ENCODE measurements at places on chromosomes 2 and 18.

DNA sequence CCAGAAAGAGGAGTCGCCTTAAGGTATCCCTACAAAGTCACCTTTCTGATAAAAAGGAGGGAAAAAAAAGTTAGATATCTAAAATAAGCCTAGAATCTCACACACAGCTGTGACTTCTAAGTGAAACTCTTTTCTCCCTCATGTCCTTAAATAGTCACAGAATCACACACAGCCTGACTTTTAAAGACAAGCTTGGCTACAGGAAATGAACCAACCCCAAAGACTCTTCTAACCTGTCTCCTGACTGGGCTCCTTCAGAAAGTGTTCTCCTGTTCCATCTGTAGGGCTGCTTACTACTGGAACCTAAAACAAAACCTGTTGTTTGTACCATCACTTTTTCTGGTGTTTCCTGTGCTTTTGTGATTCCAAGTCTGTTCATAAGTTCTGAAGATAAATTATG, 62.7 kb upstream of the NRP2 start:
- no peak for DNase-seq

DNA sequence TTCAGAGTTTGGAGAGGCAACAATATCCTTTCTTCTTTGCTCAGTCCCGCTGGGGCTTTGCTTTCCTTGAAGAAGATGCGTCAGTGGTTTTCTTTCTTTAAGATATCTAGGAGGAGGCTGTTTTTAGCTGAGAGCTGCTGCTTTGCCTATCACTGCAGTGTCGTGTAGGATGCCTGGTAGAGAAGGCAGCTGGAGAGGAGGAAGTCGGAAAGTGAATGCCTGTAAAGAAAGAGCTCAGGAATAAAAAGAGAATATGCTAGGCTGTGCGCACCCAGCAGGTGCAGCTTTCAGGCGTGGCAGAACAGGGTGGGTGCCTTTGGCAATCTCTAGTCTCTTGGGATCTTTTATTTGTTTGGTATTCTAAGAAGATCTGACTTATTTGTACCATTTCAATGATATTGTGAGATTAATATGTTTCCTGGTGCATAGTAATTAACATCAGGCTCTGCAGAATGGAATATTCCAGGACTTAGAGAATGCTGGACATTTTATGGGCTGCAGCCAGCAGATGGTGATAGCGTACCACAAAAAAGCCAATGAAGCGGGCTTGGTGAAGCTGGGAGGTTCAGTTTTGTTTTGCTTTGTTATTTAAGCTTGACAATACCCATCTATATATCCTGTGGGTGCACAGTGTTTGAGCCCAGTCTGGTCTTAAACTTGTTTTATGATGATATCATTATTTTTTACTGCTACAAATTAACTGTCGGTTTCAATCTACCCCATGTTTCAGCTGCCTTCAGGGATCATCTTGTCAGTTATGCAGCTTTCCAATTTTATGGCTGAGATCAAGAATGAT, 34.9 kb downstream of the CAVIN2 start:
- peak; percentile 39 for DNase-seq

DNA sequence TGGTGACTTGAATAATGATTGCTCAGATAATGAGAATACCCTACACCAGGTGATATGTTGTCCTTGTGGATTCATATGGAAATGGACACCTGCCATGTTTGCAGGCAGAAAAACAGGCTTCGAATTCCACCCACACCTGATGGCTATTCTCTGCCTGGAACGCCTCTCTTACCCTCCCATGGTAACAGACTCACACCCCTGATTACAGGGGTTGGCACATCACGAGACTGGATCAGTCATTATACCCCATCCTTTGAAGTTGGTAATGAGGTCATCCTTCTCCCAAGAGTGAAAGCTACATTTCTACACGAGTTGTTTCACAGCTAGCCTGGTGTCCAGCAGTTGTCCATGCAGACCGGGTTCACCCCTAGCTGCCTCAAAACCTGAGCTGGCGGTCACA, 71.4 kb upstream of the MBOAT2 start:
- DNase-seq, result no peak

- DNase-seq, result peak; percentile 81
Observed at GRCh38 chr2:96541398-96542152, 5.0 kb downstream of the ARID5A start.

GRCh38 chr2:206555721-206556120, 86.6 kb upstream of the FAM237A start:
- DNase-seq, result no peak

DNA sequence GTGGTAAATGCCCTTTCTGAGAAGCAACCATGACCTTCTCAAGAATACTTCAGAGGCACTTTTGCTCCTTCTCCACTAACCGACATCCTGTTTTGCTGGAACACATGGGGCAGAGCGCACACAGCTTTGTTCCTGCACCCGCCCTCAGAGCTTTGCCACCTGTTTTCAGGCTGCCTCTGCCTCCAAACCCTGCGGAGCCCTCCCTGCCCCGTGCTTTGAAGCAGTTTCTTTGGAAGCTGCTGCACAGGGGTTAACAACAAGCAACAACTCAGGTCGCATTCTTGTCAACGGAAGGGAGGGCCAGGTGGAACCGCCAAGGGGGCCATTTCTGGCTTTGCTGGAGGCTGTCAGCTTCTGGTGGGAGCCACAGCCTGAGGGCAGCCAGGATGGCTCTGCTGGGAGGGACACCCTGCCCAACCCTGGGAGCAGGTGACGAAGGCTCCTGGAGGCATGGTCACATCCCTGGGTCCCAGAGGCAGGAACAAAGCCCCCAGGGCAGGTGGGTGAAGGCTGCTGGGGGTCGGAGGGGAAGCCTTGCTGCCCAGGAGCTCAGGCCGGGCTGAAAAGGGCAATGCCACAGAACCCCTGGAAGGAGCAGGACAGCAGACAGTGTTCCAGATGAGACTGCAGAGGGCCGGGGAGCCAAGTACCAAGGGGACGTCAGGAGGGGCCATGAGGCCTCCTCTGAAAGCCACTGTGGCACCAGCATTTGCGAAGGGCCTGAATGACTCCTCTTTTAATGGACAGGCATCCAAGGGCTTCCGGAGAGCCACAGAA, 46.8 kb downstream of the MRPS5 start:
- no peak for DNase-seq

- no peak for DNase-seq
Observed at GRCh38 chr18:7544686-7545085, 22.4 kb upstream of the PTPRM start.

DNA sequence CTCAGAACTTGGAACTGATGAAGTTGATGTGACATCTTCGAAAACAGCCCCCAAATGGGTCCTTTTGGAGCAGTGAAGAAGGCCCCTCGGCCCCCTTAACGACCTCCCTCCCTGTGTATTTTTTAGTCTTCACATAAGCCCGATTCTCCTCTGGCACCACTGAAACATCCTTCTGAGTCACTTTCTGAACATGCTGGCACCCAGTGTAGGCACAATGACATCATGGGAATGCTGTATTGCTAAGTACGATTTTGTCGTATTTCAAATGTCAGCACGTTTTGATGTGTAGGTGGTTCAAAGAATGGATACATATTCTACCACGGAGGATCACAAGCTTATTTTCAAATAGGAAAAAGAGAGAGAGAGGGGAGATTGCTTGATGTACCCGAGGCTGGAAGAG, 111.7 kb upstream of the RIOK3 start:
- no peak for DNase-seq

GRCh38 chr2:241598487-241598886, 38.5 kb downstream of the THAP4 start:
- DNase-seq, result no peak

DNA sequence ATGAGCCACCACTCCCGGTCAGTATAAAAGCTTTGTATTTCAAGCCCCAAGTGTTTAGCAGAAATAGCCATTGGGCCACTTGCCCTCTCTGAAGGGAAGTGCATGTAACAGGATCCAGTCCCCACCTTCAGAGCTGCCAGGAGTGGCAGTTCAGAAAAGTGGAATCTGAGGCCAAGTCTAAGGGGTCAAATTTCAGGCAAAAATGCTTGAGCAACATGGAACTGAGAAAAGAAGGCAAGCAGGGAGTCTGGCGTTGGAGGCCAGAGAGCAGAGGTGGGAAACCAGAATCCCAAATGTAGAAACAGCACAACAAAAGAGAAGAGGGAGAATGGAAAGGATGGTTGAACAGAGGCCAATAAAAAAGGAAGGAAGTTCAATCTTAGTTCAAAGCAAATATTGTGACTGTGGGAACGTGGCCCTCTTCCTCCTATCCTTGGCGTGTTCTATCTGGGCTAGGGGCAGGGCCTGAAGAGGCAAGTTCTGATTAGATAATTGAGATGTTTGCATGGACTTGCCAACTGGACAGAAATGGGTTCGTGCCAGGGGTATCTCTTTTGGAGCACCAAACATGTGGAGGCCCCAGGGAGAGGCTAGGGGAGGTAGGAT, 102.2 kb downstream of the AP1S3 start:
- no peak for DNase-seq

All from GM04504 (cell line).